Brain pericyte (primary cell): ENCODE measurements at places on chromosomes 1 and 21.

DNA sequence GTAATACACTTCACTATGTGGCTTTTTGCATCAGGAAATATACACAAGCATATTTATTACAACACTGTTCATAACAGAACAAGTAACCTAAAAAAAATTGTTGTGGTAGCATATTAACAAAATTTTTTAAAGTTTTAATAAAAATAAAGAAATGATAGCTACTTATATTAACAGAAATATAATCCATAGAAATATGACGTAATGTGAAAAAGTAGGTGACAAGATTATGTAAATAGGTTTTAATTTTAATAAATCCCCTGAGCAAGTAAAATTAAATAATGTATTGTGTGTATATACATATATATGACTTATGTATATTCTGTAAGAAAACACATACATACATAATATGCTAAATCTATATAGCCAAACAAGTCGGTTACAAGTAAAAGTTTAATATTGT, 359.9 kb downstream of the SEC16B start:
- no peak for DNase-seq

DNA sequence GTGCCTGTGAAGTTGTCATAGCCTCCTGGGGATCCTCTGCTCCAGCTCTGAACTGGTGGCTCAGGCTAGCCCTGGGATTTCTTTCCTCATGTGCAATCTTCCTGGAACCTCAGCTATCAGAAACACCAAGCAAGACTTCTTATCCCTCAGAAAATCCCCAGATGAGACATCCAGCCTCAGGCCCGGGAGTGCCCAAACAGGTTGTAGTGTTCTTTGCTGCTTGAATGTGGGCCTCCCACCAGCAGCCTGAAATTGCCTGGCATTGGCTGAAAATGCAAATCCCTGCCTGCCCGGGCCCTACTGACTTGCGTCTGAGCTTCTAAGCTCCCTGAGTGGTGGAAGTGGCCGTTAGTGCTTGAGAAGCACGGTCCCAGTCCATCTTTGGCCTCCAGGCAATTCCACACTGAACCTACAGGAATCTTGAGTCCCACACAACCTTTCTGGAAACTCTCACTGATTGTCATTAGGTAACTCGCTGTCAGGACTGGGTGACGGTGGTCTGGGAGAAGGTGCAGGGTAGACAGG, 146.8 kb downstream of the ZBTB18 start:
- no peak for DNase-seq

- no peak for DNase-seq
Observed at GRCh38 chr1:72918940-72919339, 636.6 kb upstream of the NEGR1 start.

GRCh38 chr1:93729502-93729901, 47.9 kb upstream of the BCAR3 start:
- DNase-seq, result no peak

- no peak for DNase-seq
Observed at GRCh38 chr1:220226752-220227151, 45.5 kb downstream of the RAB3GAP2 start.

DNA sequence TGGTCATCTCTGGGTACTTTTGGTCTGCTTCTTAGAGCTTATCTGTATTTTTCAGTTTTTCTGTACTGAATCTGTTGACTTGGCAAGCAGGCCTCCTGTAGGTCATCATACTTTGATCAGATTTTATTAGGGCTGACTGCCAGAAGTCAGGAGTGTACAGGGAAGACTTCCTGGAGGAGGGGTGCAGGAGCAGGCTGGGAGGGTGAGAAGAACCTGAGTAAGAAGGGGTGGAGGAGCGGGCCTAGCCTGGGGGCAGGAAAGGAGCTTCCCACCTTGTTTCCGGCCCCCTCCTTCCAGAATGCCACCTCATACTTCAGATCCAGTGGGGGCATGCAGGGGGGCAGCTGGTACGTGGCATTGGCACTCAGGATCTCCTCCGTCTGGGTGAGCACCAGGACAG, 18.3 kb upstream of the IL22RA1 start:
- DNase-seq, result no peak

DNA sequence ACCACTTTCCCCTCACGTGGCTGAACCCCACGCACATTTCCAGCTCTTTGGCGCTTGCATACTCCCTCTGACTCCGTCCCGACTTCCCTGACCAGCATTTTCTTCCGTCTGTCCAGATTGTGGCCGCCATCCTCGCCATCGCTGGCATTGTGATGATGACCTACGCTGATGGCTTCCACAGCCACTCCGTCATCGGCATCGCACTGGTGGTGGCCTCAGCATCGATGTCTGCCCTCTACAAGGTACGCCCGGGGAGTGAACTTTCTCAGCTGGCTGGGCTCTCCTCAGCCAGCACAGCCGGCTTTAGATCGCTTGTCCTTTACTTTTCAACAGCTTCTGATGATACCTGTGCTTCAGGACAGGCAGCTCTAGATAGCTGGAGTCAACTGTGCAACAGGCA, 56.8 kb upstream of the COA6 start:
- no peak for DNase-seq

- no peak for DNase-seq
Observed at GRCh38 chr1:230854423-230854822, 13.9 kb downstream of the C1orf198 start.

GRCh38 chr1:75614399-75614756, 3.5 kb upstream of the SLC44A5 start:
- no peak for DNase-seq

- DNase-seq, result no peak
Observed at GRCh38 chr1:206975306-206975705, 5.0 kb upstream of the FCAMR start.
